ENCODE measurements at places on chromosomes 7 and 10.

- DNase-seq: no peak
Measured at GRCh38 chr10:114408968-114409444, 4.7 kb upstream of the AFAP1L2 start.

- no peak for DNase-seq
Measured at GRCh38 chr7:117538053-117538452, 58.2 kb downstream of the CFTR start.

DNA sequence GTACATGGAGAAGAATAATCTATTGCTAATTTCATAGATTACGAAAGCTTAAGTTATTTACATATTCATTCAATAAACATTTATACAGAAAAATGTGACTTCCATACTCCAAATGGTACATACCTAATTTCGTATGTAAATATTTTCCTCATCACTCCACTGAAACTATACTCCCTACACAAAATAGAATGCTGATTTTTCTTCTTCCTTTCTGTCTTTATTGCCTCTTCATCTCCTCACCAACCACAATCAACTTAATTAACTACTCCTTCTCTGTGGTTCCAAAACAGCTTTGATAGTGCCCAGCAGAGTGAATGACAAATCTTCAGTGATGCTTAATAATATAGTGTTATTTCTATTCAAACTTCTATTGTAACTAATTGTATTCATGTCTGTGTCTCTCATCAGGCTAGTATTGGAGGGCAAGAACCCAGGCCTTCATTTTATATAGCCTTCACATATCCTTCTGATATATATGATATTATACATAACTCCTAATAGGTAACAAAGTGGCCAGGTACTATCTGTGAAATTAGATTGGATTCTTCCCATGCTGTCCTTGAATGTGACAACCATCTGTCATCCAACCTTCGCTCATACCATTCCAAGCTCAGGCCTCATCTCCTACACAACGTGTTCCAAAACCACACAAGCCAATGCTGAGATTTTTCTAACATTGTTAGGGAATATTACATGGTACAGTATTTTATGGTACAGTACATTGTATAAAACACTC, 5.3 kb downstream of the ITGB1 start:
- no peak for DNase-seq

DNA sequence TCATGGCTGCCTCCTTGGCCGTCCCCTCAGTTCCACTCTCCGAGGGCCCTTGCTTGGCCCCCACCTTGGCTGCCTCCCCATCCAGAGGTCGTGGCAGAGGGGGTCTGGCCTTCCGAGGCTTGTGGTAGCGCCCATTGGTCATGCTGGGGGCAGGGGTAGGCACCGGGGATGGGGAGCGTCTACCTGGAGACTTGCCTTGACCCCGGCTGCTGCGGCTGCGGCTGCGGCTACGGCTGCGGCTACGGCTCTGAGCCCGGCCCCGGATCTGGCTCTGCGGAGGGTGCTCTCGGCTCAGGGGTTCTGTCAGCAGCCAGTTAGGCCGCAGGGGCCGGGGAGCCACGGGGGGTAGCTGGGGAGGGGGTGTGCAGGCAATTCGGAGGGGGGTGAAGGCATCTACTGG, 10.7 kb downstream of the LZTS2 start:
- no peak for DNase-seq

DNA sequence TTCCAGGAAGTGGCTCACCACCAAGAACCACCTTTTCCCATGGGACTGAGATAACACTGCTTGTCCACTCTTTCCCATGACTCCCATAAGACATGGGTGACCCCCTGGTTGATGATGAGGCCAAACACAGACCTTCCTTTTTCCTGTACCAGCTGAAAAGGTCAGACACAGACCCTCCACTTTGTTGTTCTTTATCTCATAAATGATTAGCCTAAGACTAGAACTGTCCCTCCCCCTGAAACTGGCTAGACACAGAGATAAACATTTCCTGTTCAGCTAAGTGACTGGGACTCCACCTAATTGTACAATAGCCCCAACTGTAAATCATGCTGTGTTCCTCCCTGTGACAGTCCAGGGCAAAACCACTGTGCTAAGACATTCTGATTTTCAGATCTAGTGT, 8.2 kb upstream of the NRG3 start:
- no peak for DNase-seq

DNA sequence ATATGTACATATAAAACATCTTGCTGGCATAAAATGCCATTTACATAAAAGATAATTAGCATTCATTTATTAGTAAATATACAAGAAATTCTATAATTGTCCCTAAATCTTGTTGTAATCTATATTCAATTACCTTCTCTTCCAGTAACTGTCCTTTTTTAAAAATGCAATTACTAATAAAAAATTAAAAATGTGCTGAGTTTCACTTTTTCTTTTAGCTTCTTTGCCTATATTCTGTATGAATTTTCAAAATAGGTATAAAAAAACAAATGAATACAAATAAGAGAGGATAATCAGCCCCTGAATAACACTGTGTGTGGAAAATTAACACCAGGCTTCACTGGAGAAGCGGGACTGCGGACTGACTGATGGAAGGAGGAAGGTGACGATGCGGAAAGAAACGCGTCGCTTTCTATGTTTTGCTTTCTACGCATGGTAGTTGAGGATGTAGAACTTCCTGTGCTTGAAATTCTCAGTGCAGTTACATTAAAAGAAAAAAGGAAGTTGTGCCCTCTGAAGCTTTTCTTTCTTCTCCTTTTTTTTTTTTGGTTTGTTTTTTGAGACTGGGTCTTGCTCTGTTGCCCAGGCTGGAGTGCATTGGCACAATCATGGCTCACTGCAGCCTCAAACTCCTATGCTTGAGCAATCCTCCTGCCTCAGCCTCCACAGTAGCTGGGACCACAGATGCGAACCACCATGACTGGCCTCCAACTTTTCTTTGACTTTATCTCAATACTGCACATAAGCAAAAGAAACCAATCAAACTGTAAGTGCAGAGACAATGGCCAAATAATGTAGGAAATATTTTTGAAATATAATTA, 7.4 kb upstream of the ZMYND11 start:
- no peak for DNase-seq

GRCh38 chr7:95501261-95501832, 15.6 kb downstream of the ASB4 start:
- no peak for DNase-seq

GRCh38 chr10:58104351-58104751, 163.3 kb downstream of the IPMK start:
- no peak for DNase-seq

DNA sequence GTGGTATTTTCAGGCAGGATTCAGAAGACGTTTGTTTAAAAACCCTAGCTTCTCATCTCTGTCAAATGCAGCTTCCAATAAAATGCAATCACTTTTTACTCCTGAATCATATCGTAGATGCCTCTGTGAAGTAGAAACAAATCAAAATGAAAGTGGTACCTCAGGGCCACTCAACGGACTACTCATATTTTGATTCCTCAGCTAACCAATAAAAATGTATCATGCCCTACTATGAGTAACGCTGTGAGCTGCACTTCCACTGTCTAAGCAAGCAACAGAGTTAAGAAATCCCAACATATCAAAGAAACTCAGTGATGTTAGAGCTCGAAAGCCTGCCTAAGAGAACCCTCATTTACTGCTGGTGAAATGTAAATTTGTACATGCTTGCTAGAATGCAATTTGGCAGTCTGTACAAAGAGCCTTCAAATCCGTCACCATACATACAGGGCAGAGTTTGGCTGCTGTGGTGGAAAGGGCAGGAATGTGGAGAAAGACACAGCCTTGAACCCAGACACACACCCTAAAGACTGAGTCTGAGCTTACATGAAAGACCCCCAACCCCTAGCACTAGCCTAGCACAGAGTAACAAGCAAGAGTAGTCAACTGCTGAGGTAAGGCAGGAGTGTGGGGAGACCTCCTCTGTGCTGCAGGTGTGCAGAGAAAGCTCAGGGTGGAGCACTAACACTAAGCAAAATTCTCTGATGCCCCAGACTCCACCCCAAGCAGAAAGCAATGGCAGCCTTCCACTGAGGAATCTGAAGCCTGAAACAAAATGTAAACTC, 151.5 kb downstream of the ANK3 start:
- DNase-seq: no peak

- DNase-seq: no peak
Measured at GRCh38 chr10:28594406-28594805, 61.5 kb downstream of the WAC start.

DNA sequence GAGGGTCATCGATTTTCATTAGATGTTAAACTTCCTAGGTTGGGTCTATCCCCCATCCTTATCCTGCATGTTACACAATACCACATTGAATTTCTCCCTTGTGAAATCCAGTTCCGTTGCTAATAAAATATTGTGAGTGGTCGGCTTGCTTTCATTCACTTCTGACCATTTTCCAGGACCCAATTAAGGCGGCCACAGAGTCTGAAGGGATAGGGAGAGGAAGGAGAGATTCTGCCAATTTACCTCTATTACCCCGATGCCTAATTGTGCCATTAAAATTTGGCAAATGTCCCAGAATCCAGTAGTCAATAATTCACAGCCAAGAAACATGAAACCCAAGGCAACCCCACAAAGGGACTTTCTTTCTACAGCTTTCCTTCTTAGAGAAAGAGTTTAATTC, 129.9 kb downstream of the IPMK start:
- DNase-seq: no peak

DNA sequence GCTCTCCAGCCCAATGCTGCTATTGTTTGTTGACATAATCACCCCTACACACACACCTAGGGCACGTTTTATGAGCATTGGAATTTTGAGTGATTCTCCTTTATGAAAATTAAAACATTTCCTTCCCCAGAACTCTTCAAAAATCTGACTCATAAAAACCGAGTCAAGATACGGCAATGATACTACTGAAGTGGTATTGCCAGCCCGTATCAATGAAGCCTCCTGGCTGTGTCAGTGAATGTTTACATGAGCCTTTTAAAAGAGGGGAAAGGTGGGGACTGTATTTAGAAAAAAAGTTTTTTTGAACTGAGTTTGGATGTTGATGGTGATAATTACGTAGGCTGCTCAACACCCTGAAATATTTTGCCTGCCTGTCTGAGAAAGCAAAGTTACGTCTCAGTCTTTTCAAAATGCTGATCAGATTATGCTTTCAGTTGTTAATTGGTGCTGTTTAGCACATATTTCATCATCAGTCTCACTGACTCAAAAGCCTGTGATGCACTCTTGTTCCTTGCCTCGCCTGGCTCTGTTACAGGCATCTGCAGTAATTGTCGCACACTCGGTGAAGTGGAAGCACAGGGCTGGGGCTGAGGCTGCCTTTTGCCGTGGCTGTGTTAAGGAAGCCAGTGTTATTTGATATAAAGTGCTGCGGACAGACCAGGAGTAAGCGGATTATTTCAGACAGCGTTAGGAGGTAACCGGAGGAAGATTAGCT, 157.4 kb upstream of the TCF7L2 start:
- DNase-seq: no peak

- DNase-seq: no peak
Measured at GRCh38 chr10:120586471-120586872, 129.4 kb downstream of the PLPP4 start.

All from activated T-helper 9 cell treated with anti-CD3 and anti-CD28 coated beads, Interleukin-2, amount 50 U/mL, for 16 hours (primary cell).